ENCODE measurements at places on chromosomes 7 and 10.

GRCh38 chr10:132574783-132575319 lies 37.3 kb downstream of the INPP5A start:
- no peak for DNase-seq

DNA sequence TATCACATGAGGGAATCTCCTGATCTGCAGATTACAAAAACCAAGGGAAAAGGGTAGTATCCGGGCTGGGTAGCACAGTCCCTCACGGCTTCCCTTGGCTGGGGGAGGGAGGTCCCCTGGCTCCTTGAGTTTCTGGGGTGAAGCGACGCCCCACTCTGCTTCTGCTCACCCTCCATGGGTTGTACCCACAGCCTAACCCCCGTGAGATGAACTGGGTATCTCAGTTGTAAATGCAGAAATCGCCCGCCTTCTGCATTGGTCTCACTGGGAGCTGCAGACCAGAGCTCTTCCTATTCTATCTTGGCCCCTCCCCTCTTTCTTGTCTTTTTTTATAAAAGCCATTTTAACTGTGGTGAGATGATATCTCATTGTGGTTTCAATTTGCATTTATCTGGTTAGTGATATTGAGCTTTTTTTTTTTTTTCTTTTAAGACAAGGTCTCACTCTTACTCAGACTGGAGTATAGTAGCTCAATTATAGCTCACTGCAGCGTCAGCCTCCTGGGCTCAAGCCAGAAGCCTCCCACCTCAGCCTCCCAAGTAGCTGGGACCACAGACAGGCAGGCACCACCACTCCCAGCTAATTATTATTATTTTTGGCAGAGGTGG lies 87.8 kb downstream of the ABCC2 start:
- peak; percentile 32 for DNase-seq

GRCh38 chr7:127907110-127908040 lies 123.9 kb downstream of the LRRC4 start:
- no peak for DNase-seq

GRCh38 chr10:13707156-13707881 lies 120.6 kb downstream of the PRPF18 start:
- DNase-seq, result no peak

Data from stimulated activated CD4-positive, alpha-beta T cell treated with anti-CD3 and anti-CD28 coated beads, Interleukin-12 subunit alpha, Interleukin-12 subunit beta, amount 100 ng/mL, for 24 hours (primary cell).